Muscle of leg (tissue), 16 donors: ENCODE measurements at places on chromosomes 12 and 14. TPM values are rescaled to one million over a fixed set of nuclear protein-coding genes. Genes with fewer than 3 reads are reported as not detected.

Gene ETV6
- 7.6 TPM for total RNA-seq

Gene ANKRD33
- 0.04 TPM for total RNA-seq

Gene METTL25
- total RNA-seq, result 24.8 TPM

Gene ALDH2
- total RNA-seq, result 14.6 TPM

Gene PIANP
- 0.49 TPM for total RNA-seq

Gene TBX3
- 16.6 TPM for total RNA-seq

Gene RFX4
- 0.09 TPM for total RNA-seq

Gene PZP
- total RNA-seq, result 0.40 TPM

Gene IL26
- total RNA-seq, result not detected

Gene ADCY6
- 25.6 TPM for total RNA-seq

Gene KRT3
- total RNA-seq, result not detected

Gene ANAPC5
- 114 TPM for total RNA-seq

Gene NUBPL
- total RNA-seq, result 11.2 TPM

Gene CTSG
- total RNA-seq, result 1.5 TPM
